ENCODE measurements at places on chromosomes 4 and X.

- no peak for DNase-seq
Observed at GRCh38 chrX:46754586-46755061, 4.3 kb downstream of the SLC9A7 start.

- DNase-seq = no peak
Observed at GRCh38 chr4:24973747-24974601, 56.8 kb downstream of the LGI2 start.

DNA sequence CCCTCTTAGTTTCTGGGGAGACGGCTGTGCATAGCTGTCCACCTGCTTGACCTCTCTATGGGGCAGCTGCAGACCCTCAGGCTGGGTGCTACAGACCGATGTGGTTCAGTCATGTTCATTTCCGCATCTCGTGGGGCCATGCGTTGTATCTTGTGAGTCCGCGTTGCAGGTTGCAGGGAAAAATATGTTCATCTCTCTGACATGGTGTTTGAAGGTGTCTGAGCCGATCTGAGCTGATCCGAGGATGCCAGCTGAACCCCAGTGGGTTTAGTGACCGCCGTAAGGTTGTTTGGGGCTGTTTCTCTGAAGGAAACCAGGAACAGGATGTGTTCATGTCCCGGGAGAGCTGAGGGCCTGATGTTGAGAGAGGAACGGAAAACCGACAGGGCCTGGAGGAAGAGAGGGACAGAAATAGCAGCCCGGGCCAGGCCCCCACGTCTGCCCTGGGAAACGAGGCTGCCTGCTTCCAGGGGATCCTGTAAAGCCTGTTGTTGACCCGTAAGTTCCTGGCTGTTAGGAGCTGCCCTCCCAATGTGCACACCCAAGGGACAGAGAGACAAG lies 9.8 kb upstream of the P2RY8 start:
- no peak for DNase-seq

- no peak for DNase-seq
Observed at GRCh38 chr4:174284487-174284886, 776 bp downstream of the CEP44 start.

- DNase-seq = no peak
Observed at GRCh38 chr4:124803641-124804040, 91.1 kb upstream of the ANKRD50 start.

DNA sequence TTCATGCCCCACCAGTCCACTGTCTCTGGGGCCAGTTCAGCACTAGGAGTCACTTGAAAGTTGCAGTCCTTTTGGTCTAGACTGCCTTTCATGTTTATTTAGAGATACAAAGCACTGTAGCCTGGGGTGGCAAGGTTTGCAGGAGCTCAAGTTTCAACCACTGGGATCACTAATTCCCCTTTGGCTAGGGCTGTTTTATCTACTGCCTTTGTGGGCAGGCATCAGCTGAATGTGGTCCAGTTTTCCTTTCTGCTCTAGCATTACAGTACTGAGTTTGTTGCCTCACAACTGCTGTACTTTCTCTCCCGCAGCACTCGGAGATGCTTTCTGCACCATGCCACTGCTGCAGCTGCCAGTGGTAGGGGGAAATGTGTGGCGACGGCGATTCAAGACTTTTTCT lies 222.3 kb upstream of the HDX start:
- no peak for DNase-seq

GRCh38 chrX:4710618-4711433 lies 997.4 kb upstream of the PRKX start:
- DNase-seq = no peak

- peak; percentile 83 for DNase-seq
Observed at GRCh38 chr4:137762591-137762990, 230.3 kb upstream of the PCDH18 start.

DNA sequence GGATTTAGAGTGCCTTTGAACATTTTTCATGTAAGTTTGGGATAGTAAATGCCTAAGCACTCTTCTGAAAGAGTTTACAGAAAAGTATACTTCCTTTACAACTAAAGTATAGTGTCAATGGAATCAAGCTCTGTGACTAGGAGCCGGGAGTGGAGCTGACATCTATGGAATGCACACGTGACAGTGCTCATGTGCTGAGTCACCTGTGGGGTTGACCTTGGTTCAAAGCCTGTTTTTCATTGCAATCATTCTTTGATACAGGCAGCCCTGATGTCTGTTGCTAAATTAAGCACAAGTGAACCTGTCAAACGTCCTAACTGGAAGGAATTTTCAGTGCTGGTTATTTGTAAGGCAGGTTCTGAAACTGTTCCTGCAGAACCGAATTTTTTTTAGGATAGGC lies 82.5 kb downstream of the GPAT3 start:
- DNase-seq = no peak

- DNase-seq = no peak
Observed at GRCh38 chrX:122475306-122475705, 708.8 kb upstream of the GRIA3 start.

GRCh38 chr4:13627178-13627605 lies 333 bp downstream of the BOD1L1 start:
- peak; percentile 13 for DNase-seq

GRCh38 chrX:133399411-133399810 lies 15.9 kb downstream of the GPC4 start:
- no peak for DNase-seq

DNA sequence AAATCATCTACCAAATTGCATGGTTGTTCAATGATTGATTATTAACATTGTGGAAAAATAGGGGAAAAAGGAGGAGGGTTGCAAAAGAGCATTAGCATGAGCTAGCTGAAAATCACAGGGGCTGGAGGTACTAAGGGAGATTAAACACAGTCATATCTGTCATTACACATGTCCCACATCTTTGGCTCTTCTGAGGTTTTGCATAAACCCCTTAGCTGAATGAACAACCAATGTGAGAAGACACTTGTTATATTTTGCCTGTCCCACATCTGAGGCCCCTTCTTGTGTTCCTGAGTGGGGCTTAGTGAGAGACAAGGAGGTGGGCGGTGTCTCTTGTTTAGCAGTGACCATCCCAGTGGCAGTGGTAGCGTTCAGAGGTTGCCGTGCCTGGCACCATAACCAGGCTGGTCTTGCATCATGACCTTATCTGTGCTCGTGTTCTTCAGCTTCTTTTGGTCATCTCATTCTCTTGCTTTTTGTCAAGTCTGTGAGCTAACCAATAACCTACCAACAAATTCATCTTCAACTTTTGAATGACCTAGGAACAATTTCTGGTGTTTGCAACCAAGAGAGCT lies 95.6 kb downstream of the MID1IP1 start:
- no peak for DNase-seq

GRCh38 chrX:65508851-65509250 lies 25.7 kb downstream of the LAS1L start:
- no peak for DNase-seq

DNA sequence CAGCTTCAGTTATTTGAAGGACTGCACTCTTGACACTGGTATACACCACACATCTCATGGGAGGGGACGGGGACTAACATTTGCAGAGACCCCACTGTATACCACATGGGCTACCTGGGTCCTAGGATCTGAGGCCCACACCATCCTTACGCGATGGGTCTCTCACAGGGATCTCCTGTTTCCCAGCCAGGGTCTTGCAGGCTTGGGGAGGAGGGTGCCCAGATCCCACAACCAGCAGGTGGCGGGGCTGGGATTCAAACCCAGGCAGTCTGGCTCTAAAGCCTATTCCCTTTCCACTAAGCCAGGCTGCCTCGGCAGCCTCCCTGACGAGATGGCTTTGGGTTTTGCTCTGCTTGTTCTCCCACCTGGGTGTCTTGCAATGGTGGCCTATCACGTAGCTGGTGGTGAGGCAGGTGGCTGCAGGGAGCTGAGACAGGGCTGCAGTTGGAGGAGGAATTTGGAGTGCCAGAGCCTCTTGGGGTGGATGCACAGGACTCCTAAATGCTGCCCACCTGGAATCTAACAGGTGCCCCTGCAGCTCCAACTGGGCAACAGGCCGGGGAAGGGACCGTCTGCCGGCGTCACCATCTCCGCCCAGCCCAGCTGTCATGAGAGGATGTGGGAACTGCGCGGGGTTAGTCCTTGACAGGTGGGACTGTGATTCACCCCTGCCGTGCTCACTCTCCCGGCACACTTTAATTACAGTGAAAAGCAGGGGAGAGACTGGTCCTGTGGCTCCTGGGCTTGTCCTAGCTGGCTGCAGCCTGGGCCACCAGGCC lies 110.7 kb downstream of the PSAPL1 start:
- no peak for DNase-seq

DNA sequence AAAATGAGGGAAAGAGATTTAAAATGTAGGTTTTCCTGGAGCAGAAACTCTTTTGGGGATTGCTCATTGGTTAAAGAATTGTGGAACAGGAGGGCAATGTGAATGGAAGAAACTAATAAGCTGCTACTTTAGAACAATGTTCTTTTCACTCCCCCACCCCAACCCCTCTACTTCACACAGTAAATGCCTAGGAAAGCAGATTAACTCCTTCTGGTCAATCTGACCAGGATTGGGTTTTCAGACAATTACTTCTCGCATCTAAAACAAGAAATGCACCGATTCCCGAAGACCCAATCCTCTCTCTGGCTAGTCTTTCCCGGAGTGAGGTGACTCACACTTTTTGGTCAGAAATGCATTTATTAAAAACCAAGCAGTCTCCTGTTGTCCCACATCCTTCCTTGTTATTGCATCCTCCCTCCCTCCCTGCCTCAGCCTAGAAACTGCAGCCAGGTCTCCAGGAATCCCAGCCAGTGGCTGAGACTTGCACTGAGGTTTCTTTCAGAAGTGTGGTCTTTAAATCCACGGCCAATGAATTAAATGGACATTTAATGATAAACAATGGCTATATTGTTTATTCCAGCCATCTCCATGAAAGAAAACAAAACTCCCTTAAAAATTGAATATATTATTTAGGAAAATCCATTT lies 21.4 kb downstream of the MFAP3L start:
- no peak for DNase-seq

DNA sequence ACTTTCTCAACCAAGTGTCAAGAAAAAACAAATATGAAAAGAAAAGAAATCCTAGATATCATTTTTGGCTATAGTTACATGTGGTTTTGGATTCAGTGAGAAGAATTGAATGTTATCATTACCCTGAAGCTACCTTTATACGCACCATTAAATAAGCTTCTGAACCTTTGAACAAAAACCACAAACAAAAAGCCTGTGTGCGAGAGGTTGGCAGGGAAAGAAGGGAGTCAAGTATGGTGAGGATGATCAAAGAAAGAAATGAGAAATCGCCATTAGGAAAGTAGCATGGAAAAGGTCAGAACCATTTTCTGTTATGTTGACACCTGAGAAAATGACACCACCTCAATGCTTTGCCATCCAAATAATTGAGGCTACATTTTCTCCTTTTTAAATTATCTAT lies 1.2 kb upstream of the SLC7A11 start:
- peak; percentile 17 for DNase-seq

GRCh38 chrX:42533761-42534160 lies 244.2 kb downstream of the PPP1R2C start:
- no peak for DNase-seq

DNA sequence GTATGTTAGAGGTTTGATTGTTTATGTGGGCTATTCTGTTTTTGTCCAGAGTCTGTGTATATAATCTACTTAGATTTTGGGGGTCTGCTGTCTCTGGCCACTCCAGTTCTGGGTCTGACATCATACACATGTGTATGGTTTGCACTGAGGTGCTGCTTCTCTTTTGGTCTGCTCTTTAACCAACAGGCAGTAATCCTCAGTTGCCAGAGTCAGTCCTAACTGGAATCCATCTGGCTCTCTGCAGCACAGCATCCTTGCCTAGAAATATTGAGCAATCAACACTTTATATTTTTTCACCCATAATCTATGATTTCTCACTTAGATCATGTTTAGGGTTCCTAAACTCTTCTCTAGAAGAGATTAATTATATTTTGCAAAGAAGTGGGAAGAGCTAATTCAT lies 98.3 kb upstream of the SFRP2 start:
- no peak for DNase-seq

DNA sequence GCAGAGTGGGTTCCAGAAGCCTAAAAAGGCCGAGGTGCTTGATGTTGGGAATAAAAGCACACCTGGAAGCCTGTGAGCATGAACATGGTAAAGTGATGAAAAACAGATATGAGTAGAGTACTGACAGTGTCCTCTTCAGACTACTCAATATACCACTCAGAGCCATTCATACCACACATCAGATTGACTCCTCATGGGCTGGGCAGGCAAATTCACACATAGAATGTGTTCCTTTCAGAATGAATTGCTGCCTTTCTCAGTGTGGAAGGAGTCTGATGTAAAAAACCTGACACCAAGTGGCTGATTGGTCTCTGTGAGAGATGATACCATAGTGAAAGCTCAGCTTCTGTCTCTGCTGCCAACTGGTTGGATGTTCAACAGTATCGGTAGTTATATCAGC lies 442.7 kb downstream of the RAPGEF2 start:
- no peak for DNase-seq

- no peak for DNase-seq
Observed at GRCh38 chr4:165457793-165458192, 79.0 kb downstream of the CPE start.

DNA sequence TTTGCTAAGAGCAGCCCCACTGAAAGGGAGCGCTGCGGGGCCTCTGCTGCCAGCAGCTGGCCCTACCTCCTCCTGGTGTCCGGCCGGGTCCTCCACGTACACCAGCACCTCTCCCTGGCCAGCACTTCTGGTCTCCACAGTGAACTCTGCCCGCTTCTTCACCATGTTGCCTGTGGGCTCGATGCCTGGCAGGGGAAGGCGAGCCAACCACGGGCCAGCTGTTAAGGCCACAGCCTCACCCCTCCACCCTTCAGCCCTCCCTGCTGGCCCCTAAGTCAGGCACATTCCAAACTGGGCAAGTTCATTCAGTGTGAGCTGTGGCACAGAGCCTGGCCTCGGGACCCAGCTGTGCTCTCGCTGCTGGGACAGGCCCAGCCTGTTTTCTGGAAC lies 7.8 kb downstream of the FLNA start:
- no peak for DNase-seq

- no peak for DNase-seq
Observed at GRCh38 chrX:57453901-57454300, 137.9 kb upstream of the ZXDB start.

- DNase-seq = no peak
Observed at GRCh38 chr4:168208957-168209614, 109.5 kb downstream of the DDX60 start.

GRCh38 chrX:9538544-9539045 lies 73.7 kb downstream of the TBL1X start:
- no peak for DNase-seq

GRCh38 chr4:94959307-94959706 lies 201.6 kb downstream of the BMPR1B start:
- no peak for DNase-seq

DNA sequence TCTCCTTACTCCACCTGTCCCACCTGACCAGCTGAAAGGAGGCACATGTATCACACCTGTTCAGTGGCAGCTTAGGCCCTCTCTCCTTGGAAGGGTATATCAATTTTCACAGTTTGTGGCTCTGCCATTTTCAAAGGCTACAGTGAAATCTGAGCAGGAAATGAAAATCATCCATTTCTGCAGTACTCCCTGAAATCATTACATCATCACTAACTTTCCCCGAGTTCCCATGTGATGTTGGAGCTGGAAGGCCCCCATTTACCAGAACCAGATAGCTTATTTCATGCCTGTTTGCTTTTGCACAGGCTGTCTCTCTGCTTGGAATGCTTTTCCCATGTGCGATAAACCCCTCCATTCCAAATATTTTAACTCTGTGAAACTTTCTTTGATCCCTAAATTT lies 31.0 kb upstream of the STX18 start:
- DNase-seq = no peak

Data from spinal cord (tissue), 10 donors.